ENCODE measurements at places on chromosomes 2 and 18. TPM values are rescaled to one million over a fixed set of nuclear protein-coding genes. Genes with fewer than 3 reads are reported as not detected.

The ST6GAL2 gene
- total RNA-seq = 48.3 TPM

The EVA1A gene
- 16.9 TPM for total RNA-seq

The GPR75 gene
- 8.3 TPM for total RNA-seq

The ABCB6 gene
- total RNA-seq = 32.1 TPM

The FAM110C gene
- 17.7 TPM for total RNA-seq

The GPBAR1 gene
- not detected for total RNA-seq

The SERPINB7 gene
- 0.97 TPM for total RNA-seq

The SLC30A3 gene
- not detected for total RNA-seq

DNA sequence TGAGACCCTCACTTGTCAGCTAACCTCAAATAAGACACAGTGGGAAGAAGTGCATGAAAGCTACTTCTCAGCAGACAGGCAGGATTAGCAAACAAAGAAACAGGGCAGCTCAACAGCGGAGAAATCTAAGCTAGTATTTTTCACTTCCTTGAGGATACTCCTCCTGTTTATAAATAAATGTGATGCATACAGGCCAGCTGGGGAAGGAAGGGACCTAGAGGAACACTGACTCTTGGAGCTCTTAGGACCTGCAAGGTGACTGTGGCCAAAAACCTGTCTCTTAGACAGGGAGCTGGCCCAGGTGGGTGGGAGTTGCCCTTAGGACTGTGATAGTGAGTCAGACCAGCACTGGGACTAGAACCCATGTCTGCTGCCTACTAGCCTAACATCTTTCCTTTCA, 4.8 kb downstream of the REEP1 start:
- DNase-seq = no peak
- H3K4me3 ChIP-seq = no peak overlapping the region
- no peaks in the 10 kb centered on the region for H3K36me3 ChIP-seq
- no peaks in the 10 kb centered on the region for H3K27me3 ChIP-seq

- DNase-seq = no peak
- no peaks in the 10 kb centered on the region for H3K4me1 ChIP-seq
- H3K36me3 ChIP-seq = no peaks in the 10 kb centered on the region
- H3K27ac ChIP-seq = no peak overlapping the region
- H3K4me3 ChIP-seq = no peak overlapping the region
These were observed 117.3 kb upstream of the VWC2L start for GRCh38 chr2:214293593-214293992.

DNA sequence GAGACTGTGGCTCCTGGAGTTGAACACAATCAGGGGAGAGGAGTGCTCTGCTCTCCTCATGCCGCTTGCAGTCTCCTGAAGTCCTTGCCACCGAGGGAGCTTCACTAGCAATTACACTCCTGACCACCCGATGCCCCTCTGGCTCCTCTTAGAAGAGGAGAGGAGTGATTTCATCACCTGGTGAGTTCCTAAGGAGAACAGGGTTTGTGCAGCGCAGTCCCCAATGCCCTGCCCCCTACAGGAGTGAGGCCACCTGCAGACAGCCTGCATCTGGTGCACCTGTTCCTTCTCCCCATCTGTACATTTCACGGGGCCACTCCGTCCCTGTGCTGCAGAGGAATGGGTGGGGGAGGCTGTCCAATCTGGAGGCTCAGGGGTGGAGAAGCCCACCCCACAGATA, 267.2 kb downstream of the HRH4 start:
- H3K4me3 ChIP-seq = no peak overlapping the region
- no peaks in the 10 kb centered on the region for H3K4me1 ChIP-seq
- no peak for DNase-seq
- no peaks in the 10 kb centered on the region for H3K27me3 ChIP-seq
- no peak overlapping the region for H3K27ac ChIP-seq

GRCh38 chr2:234971496-234971895, 19.7 kb downstream of the SH3BP4 start:
- no peak overlapping the region for H3K27ac ChIP-seq
- peaks cover 15% of the 10 kb centered on the region for H3K4me1 ChIP-seq
- no peak for DNase-seq
- no peak overlapping the region for H3K4me3 ChIP-seq
- H3K27me3 ChIP-seq = no peaks in the 10 kb centered on the region
- H3K36me3 ChIP-seq = no peaks in the 10 kb centered on the region

GRCh38 chr2:241563031-241563507, 4.5 kb downstream of the BOK start:
- no peak for DNase-seq
- H3K4me1 ChIP-seq = peaks cover 48% of the 10 kb centered on the region
- no peaks in the 10 kb centered on the region for H3K27me3 ChIP-seq
- peak overlapping the region; percentile 80 for H3K27ac ChIP-seq

GRCh38 chr2:223541546-223541945, 60.6 kb downstream of the SCG2 start:
- H3K4me3 ChIP-seq = no peak overlapping the region
- no peaks in the 10 kb centered on the region for H3K27me3 ChIP-seq
- no peak for DNase-seq
- H3K36me3 ChIP-seq = no peaks in the 10 kb centered on the region
- H3K4me1 ChIP-seq = no peaks in the 10 kb centered on the region

DNA sequence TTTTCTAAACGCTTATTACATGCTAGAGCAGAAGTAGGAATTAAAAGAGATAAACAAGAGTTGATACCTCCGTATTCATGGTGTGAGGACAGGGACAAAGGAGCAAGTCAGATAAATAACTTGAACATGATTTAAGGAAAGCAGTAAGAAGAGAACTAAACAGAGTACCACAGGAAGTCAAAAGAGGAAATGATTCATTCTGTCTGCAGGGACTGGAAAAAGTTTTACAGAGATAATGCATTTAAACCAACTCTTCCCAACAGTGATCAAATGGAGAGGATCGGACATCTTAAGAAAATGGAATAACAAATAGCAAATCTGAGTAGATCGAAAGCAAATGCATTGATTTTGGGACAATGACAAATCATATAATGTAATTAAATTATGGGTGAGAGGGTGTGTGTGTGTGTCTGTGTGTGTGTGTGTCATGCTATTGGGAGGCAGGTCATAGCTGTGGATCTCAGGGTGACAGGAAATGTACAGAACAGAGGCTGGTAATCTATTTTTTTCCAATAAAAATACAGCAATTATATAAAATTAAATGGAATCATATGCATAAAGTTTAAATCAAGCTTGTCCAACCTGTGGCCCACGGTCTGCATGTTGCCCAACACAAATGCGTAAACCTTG, 113.4 kb downstream of the MC4R start:
- H3K27me3 ChIP-seq = no peaks in the 10 kb centered on the region
- no peaks in the 10 kb centered on the region for H3K36me3 ChIP-seq
- no peaks in the 10 kb centered on the region for H3K4me1 ChIP-seq
- no peak for DNase-seq
- no peak overlapping the region for H3K27ac ChIP-seq

- no peaks in the 10 kb centered on the region for H3K4me1 ChIP-seq
- no peak overlapping the region for H3K4me3 ChIP-seq
- no peak overlapping the region for H3K27ac ChIP-seq
- H3K36me3 ChIP-seq = no peaks in the 10 kb centered on the region
These were observed 6.1 kb downstream of the ADCY3 start for GRCh38 chr2:24913911-24914310.

GRCh38 chr2:75133621-75134570, 65.4 kb downstream of the TACR1 start:
- no peaks in the 10 kb centered on the region for H3K36me3 ChIP-seq
- no peaks in the 10 kb centered on the region for H3K4me1 ChIP-seq
- no peaks in the 10 kb centered on the region for H3K27me3 ChIP-seq
- DNase-seq = no peak

GRCh38 chr2:65583061-65583460, 150.7 kb upstream of the SPRED2 start:
- no peak for DNase-seq
- H3K4me1 ChIP-seq = no peaks in the 10 kb centered on the region

- H3K4me1 ChIP-seq = no peaks in the 10 kb centered on the region
- H3K27ac ChIP-seq = no peak overlapping the region
- no peaks in the 10 kb centered on the region for H3K36me3 ChIP-seq
- DNase-seq = no peak
These were observed 204.3 kb upstream of the ZC3H15 start for GRCh38 chr2:186281726-186282125.

DNA sequence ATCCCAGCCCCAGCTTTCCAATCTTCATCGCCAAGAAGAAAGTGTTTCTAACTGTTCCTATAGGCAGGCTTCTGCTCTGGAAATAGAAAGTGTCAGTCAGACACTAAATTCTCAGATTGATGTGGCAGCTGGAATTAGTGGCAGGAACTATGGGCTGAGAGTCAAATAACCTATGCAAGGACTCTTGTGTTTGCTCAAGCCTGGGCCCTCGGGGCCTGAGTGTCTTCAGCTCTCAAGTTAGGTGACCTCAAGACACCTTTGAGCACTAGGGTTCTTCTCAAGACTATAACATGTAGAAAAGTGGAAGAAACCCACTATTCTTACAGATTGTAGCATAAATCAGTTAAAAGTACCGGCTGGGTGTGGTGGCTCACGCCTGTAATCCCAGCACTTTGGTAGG, 694.5 kb downstream of the RNF144A start:
- H3K27me3 ChIP-seq = no peaks in the 10 kb centered on the region
- DNase-seq = no peak
- H3K27ac ChIP-seq = no peak overlapping the region

DNA sequence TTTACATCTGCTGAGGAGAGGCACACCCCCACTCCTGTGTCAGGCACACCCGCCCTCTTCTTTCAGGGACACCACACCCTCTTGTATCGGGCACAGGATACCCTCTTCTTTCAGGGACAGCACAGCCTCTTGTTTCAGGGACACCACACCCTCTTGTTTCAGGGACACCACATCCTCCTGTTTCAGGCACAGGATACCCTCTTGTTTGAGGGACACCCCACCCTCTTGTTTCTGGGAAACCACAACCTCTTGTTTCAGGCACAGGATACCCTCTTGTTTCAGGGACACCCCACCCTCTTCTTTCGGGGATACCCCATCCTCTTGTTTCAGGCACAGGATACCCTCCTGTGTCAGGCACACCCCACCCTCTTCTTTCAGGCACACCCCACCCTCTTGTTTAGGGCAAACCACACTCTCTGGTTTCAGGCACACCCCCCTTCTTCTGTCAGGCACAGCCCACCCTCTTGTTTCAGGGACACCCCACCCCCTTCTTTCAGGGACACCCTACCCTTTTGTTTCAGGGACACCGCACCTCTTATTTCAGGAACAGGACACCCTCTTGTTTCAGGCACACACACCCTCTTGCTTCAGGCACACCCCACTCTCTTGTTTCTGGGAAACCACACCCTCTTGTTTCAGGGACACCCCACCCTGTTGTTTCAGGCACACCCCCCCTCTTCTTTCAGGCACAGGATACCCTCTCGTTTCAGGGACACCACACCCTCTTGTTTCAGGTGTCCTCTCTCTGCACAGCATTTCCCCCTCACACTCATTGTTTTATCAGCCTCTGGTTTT, 96.2 kb downstream of the TPO start:
- H3K27me3 ChIP-seq = no peaks in the 10 kb centered on the region
- DNase-seq = no peak
- H3K4me3 ChIP-seq = no peak overlapping the region
- no peaks in the 10 kb centered on the region for H3K36me3 ChIP-seq
- no peaks in the 10 kb centered on the region for H3K4me1 ChIP-seq

GRCh38 chr18:45136381-45137086, 455.8 kb downstream of the SETBP1 start:
- no peaks in the 10 kb centered on the region for H3K27me3 ChIP-seq
- H3K4me1 ChIP-seq = no peaks in the 10 kb centered on the region
- DNase-seq = no peak

DNA sequence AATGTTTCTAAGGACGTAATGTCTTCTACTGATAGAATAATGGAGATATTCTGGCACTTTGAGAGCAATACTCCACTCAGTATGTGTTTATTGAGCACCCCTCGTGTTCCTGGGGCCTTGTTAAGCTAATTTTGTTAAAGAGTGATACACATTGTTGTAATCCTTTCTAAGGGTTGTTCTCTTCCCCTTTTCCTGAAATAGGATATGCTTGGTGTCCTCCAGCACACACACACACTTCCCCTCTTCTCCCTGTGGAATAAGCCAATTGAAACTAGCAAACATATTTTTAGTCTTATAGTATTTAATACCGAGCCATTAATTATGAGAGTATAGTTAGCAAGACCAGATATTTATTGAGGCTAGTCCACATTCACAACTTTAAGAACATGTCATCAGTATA, 114.1 kb downstream of the CRIM1 start:
- H3K4me3 ChIP-seq = no peak overlapping the region
- no peaks in the 10 kb centered on the region for H3K36me3 ChIP-seq
- H3K27ac ChIP-seq = no peak overlapping the region
- H3K27me3 ChIP-seq = no peaks in the 10 kb centered on the region
- no peak for DNase-seq

DNA sequence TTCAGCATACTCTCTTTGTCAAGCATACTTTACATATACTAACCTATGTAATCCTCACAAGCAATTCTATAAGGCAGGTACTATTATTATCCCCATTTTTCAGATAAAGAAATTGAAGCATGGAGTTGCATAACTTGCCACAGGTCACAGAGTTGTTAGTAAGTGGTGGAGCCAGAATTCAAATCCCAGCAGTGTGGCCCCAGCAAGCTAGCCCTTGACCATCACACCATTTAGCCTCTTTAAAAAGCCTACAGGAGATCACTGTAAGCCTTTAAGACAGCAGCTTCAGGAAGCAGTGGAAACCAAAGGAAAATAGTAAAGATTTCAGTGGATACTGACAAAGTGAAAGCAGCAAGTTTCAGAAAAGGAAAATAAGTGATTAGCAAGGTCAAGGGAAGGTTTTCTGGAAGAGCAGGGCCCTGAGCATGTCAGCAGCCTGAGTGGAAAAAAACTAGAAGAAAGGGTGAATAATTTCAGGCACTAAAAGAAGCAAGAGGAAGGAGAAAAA, 11.7 kb downstream of the B4GALT6 start:
- H3K4me3 ChIP-seq = no peak overlapping the region
- no peak overlapping the region for H3K27ac ChIP-seq
- H3K27me3 ChIP-seq = no peaks in the 10 kb centered on the region

- H3K36me3 ChIP-seq = no peaks in the 10 kb centered on the region
- no peak for DNase-seq
- H3K4me1 ChIP-seq = no peaks in the 10 kb centered on the region
- no peak overlapping the region for H3K27ac ChIP-seq
These were observed 350.4 kb downstream of the EN1 start for GRCh38 chr2:118496870-118497611.

GRCh38 chr2:199861132-199861774, 10.3 kb upstream of the FTCDNL1 start:
- H3K27me3 ChIP-seq = no peaks in the 10 kb centered on the region
- H3K4me1 ChIP-seq = no peaks in the 10 kb centered on the region
- no peak overlapping the region for H3K27ac ChIP-seq
- no peak for DNase-seq
- H3K4me3 ChIP-seq = no peak overlapping the region
